ENCODE measurements at places on chromosomes 4 and X.

DNA sequence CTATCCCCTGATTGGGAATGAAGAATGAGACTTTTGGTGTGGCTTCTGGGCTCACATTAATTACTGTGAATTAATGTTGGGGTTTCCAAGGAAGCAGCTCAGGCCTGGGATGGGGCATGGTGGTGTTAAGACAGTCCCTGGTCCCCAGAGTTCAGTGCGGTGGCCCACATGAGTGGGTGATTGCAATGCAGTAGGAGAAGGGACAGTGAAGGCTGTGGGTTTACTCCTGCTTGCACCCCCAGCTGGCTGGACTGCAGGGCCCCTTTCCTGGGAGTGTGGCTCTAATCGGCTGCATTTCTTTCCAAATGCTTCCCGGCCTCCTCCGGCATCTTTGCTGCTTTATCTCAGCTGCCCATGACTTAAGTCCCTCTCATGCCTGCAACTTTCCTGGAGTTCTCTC is 28.2 kb upstream of the GPR78 start:
- no peaks in the 10 kb centered on the region for H3K36me3 ChIP-seq
- H3K27ac ChIP-seq = no peak overlapping the region
- H3K27me3 ChIP-seq = peaks cover 9% of the 10 kb centered on the region
- DNase-seq = no peak

GRCh38 chr4:2991243-2991642 is 27.9 kb downstream of the GRK4 start:
- no peak overlapping the region for H3K27ac ChIP-seq
- H3K4me3 ChIP-seq = no peak overlapping the region
- no peaks in the 10 kb centered on the region for H3K36me3 ChIP-seq
- no peaks in the 10 kb centered on the region for H3K4me1 ChIP-seq

DNA sequence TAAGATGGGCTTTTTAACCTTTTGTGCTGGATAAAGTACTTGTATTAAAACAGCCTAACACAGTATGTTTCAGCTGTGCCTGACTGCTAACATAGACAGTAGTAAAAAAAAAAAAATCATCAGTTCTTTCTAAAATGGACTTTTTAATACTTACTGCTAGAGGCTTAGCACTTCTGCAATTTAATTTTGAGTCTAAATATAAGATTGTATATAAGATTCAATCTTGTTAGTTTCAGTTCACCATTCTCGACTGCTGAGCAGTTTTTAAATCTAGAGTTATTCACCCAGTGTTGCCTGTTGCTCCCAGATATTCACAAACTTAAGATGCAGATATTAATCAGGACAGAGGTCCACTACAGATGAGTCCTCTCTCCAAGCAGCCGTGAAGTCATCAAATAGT is 6.8 kb downstream of the PLA2G12A start:
- no peak for DNase-seq
- peaks cover 7% of the 10 kb centered on the region for H3K4me1 ChIP-seq
- no peaks in the 10 kb centered on the region for H3K27me3 ChIP-seq
- peaks cover 10% of the 10 kb centered on the region for H3K36me3 ChIP-seq
- no peak overlapping the region for H3K27ac ChIP-seq

DNA sequence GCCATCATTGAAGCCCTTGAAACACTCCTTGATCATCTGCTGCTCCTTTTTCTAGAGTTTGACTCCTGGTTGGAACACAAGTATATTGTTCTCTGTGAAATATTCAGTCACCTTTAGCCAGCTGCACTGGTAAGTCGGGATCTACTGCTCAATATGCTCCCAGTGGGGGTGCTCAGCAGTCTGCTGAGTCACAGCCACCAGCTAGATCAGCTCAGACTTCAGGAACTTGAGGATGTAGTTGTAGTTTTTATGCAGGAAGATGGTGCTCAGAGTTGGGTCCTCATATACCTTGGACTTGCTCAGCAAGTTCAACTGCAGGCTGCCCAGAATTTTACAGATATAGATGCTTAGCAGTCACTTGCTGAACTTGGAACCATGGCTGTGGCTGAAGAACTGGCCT is 202.5 kb upstream of the RPL34 start:
- no peak overlapping the region for H3K4me3 ChIP-seq
- no peaks in the 10 kb centered on the region for H3K4me1 ChIP-seq
- H3K36me3 ChIP-seq = no peaks in the 10 kb centered on the region
- no peaks in the 10 kb centered on the region for H3K27me3 ChIP-seq
- no peak for DNase-seq
- no peak overlapping the region for H3K27ac ChIP-seq

DNA sequence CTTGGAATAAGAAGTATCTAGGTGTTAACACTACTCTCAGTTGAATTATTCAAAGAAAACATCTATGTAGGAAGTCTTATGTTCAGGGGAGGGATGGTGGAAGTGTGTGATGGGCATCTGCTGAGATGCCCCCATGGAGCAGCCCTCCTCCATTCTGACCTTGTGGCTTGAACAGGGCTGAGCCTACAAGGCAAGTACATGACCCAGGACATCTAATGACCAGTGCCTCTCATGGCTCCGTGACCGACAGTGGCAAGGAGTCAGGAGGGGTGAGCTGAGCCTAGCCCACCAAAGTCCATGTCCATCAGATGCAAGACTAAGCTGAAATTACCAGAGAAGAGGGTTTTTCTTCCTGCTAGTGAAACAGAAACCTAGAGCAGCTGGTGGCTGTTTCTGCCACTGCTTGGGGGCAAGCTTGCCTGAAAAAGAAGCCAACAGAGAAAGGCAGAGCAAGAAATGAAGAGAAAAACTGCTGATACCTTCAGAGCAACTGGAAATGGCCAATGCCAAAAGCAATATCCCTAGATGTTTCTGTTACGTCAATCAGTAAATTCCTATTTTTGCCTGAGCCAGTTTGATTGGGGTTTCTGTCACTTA is 113.5 kb downstream of the TSPAN5 start:
- DNase-seq = no peak
- H3K4me3 ChIP-seq = no peak overlapping the region
- H3K4me1 ChIP-seq = peaks cover 24% of the 10 kb centered on the region
- no peak overlapping the region for H3K27ac ChIP-seq
- no peaks in the 10 kb centered on the region for H3K27me3 ChIP-seq
- no peaks in the 10 kb centered on the region for H3K36me3 ChIP-seq

DNA sequence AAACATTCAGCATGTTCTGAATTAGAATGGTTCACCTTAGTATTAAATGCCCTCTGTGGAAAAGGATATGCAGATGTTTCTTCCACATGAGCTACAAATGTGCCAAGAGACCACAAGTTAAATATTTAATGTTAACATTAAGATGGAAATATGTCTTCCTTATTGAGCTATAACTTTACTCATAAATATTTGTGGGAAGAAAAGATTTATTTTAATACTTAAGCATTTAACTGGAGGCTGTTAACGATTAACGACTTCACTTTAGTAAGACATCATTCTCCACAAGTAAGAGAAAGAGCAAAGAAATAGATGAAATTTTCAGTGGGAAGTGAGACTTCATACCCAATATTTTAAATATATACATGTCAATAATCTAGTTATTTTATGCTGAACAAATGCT is 1046.0 kb upstream of the GRID2 start:
- no peaks in the 10 kb centered on the region for H3K36me3 ChIP-seq
- H3K27me3 ChIP-seq = no peaks in the 10 kb centered on the region
- H3K4me1 ChIP-seq = no peaks in the 10 kb centered on the region
- H3K27ac ChIP-seq = no peak overlapping the region
- DNase-seq = no peak

DNA sequence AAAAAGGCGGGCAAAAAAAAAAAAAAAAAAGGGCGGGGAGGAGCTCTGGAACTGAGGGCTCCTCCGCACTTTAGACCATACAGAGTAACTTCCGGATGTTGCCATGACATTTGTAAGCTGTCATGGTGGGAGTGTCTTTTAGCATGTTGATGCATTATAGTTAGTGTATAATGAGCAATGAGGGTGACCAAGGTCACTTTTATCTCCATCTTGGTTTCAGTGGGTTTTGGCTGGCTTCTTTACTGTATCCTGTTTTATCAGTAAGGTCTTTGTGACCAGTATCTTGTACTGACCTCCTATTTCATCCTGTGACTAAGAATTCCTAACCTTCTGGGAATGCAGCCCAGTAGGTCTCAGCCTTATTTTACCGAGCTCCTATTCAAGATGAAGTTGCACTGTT is 193.4 kb downstream of the UGT8 start:
- no peaks in the 10 kb centered on the region for H3K4me1 ChIP-seq
- H3K27ac ChIP-seq = no peak overlapping the region
- no peak overlapping the region for H3K4me3 ChIP-seq
- H3K36me3 ChIP-seq = no peaks in the 10 kb centered on the region
- no peak for DNase-seq
- H3K27me3 ChIP-seq = no peaks in the 10 kb centered on the region

- H3K4me1 ChIP-seq = no peaks in the 10 kb centered on the region
- no peaks in the 10 kb centered on the region for H3K27me3 ChIP-seq
- no peaks in the 10 kb centered on the region for H3K36me3 ChIP-seq
Measured at GRCh38 chrX:133511041-133511440, 95.8 kb upstream of the GPC4 start.

DNA sequence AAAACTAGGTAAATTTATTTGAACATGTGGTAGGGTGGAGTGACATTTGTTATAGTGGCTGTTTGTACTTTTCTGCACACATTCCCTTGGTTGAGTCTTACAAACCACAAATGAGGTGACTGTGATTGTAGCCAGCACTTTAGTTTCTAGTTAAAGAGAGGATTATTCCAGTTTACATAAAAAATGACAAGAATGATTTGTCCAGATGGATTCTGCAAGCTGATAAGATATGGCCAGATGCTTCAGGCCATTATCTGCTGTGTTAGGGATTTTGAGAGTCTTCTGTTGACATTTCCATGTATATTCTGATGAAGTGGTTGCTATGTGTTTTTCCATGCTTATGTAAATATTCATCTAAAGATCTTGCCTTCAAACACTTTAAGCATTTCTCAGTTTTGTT is 31.0 kb upstream of the PDE5A start:
- H3K4me1 ChIP-seq = no peaks in the 10 kb centered on the region
- H3K4me3 ChIP-seq = no peak overlapping the region
- no peaks in the 10 kb centered on the region for H3K27me3 ChIP-seq
- H3K36me3 ChIP-seq = no peaks in the 10 kb centered on the region

DNA sequence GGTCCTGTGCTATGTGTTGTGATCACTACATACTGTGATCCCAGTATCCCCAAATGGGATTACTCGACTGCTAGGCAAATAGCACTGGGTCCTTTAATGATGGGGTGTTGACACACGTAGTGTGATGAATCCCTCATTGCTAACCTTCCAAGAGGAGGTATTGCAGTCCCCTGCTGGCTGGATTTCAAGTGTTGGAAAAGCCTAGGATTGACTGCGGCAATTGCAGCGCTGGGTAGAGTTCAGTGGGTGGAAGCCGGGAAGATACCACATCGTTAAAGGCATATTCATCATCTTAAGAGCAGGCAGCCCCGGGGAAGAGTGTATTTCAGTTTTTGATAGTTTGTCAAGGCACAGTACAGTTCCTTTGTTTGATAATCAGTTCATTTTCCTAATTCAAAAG is 159.9 kb downstream of the TRIML1 start:
- no peaks in the 10 kb centered on the region for H3K36me3 ChIP-seq
- H3K27ac ChIP-seq = no peak overlapping the region
- no peaks in the 10 kb centered on the region for H3K4me1 ChIP-seq
- H3K4me3 ChIP-seq = no peak overlapping the region
- no peak for DNase-seq
